ENCODE measurements at places on chromosomes 2 and 18.

DNA sequence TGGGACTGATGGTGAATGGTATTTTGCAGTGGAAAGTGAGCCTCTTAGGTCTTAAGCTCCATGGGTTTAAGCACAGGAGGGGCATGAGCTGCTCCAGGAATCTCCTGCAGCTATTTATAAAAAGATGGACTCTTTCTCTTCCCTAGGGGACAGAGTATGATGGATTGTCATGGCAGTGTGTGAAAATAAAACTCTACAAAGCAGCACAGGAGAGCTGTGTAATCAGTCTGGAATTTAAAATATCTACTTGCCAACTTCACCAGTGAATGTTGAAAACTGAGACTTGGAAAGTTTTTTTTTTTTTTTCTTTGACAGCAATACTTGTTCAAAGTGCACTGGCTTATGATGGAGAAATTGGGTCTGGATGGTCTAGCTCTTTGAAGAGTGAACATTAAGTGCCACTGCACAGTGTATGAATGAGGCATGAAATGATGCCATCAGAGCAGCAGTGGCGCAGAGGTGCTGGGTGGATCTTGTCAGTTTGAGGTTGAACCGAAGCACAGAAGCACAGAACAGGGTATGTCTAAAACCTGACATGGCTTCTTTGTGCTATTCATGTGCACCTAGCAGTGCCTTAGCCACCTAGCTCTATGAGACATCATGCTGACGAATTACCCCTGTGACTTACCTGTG lies 245.4 kb downstream of the PTPRM start:
- H3K4me3 ChIP-seq, result no peak overlapping the region
- no peak overlapping the region for H3K27ac ChIP-seq
- no peak for DNase-seq
- H3K4me1 ChIP-seq, result no peaks in the 10 kb centered on the region
- no peaks in the 10 kb centered on the region for H3K27me3 ChIP-seq
- H3K36me3 ChIP-seq, result no peaks in the 10 kb centered on the region

DNA sequence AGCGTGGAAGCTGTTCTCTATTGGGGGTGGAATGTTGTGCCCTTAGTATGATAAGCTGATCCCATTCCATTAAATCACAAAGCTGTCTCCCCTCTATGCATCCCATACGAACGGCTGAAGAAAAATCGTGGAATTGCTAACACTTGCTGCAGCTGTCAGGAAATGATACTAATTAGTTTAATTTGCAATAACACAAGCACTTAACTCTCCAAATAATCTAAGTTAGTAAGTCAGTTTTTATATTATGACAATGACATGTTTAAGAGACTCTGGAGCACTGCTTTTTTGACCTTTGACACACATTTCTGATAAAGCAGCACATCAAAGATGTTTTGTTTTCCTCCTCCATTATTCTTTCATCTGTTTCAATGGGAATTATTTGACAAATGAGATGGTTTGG lies 123.7 kb upstream of the SATB2 start:
- H3K4me1 ChIP-seq, result no peaks in the 10 kb centered on the region
- H3K36me3 ChIP-seq, result no peaks in the 10 kb centered on the region
- peaks cover 4% of the 10 kb centered on the region for H3K27me3 ChIP-seq

DNA sequence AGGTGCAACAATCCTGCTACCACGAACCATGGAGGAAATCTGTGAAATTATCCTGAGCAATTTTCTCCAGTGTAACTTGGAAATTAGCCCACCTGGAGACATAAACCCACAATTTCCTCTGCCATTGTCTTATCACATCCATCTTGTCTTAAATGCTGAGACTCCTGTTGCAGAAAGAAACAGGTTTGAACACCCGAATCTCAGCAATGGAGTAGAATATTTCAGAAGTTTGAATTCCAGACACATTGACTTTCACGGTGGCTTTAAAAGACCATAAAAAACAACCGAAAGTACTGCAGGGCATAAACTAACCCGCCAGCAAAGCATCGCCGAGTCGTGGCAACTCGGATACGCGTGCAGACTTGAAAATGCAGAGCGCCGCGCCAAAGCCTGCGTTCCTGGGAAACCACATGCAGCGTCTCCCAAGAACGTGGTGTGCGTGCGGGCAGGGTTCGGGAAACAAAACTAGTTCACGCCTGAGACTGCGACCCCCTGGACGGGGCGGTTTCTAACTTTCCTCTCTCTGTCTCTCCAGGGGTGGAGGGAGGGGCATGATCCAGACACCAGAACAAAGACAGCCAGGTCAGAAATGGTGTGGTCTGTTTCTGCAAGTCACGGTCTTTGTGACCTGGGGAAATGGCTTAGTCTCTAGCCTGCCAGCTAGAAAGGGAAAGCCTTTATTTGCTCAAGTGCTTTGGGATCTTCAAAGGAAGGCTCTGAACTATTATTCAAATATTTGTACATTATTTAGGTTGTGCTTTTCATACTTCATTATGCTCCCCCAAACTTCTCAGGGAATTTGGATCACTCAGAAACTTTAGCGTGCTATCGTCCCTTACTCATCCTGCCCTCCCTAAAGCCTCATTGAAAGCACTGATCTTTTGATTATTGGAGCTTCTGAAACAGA lies 26.9 kb upstream of the KCTD1 start:
- peaks cover 47% of the 10 kb centered on the region for H3K27me3 ChIP-seq
- peak overlapping the region; percentile 63 for H3K4me3 ChIP-seq
- DNase-seq, result peak; percentile 8
- no peak overlapping the region for H3K27ac ChIP-seq
- H3K36me3 ChIP-seq, result no peaks in the 10 kb centered on the region

- no peak for DNase-seq
- no peaks in the 10 kb centered on the region for H3K27me3 ChIP-seq
- peaks cover 19% of the 10 kb centered on the region for H3K4me1 ChIP-seq
- peaks cover 43% of the 10 kb centered on the region for H3K36me3 ChIP-seq
- H3K27ac ChIP-seq, result no peak overlapping the region
Observed at GRCh38 chr18:22974001-22974400, 40.9 kb downstream of the RBBP8 start.

DNA sequence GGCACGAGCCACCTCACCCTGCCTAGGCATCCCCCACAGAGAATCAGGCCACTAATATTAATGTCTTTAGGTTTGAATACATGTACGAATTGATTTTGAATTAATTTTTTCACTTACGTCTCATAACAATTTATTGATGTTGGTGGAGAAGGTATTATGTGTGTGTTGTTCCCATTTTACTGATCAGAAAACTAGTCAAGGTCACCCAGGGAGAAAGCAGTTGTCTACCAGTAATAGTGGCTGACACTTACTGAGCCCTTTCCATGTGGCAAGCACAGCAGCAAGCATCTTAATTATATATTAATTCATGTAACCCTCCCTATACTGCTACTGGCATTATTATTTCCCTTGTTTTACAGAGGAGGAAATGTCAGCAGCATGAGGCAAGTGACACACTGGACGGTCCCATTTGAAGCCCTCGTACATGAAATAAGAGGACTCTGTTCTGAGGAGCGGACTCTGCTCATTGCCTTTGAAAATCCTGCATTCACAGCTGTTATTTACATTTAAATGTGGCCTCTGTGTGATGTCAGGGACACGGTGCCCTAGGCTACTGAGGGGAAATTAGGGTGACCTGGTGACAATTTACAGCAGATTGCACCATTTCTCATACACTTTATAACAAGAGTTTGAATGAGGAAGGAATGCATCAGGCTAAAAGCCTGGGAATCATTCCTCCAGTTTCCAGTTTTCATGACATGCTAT lies 30.9 kb upstream of the KCNE4 start:
- H3K4me3 ChIP-seq, result no peak overlapping the region
- H3K36me3 ChIP-seq, result no peaks in the 10 kb centered on the region
- no peak overlapping the region for H3K27ac ChIP-seq
- H3K4me1 ChIP-seq, result no peaks in the 10 kb centered on the region
- no peaks in the 10 kb centered on the region for H3K27me3 ChIP-seq
- DNase-seq, result no peak
